Caco-2 (cell line): ENCODE measurements at places on chromosomes 4 and X.
A peak's percentile ranks its signal among the peaks of the same experiment; 100 is the strongest.

DNA sequence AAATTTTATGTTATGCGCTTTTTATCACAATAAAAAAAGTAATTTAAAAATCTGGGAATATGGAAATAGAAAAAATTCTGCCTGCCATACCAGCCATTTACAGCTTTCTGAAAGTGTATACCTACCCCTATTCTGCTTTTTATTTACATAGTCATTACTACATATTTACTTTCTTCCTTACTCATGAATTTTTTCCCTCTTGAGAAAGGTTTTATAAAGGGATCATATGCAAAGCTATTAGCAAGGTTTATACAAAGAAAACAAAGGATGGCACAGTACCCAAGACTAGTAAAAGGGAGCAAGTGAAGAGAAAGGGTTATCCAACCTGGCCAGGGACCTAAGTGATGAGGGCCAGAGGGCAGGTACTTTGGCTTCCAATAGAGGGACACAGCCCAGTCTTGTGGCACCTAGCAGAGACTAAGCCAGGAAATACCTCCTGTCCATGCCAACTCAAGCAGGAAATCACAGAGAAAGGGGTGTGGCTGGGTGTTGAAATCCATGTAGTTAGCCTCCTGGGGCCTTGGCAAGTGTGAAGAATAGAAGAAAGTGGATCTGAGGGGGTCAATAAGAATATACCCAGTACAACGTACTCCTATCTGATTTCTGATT lies 207.3 kb upstream of the VEGFC start:
- no peak for DNase-seq

- no peak for DNase-seq
These were observed 46.1 kb downstream of the SLIT2 start for GRCh38 chr4:20297783-20298182.

DNA sequence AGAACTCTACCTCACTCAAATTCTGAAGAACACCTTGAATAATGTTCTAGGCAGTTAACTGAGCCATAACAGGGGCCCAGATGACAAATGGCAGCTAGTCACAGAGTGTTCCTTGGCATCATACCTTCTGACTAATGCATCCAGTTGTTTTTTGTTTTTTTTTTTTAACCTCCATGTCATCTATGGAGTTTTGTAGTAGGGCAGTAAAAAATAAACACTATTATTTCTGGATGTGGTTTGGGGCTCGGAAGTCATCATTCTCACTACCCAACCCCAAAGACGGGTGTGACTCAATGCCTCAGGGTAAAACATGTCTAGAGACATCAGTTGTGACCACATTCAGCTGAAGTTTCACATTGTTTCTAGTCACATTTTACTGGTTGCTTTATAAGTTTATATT lies 31.2 kb upstream of the MCF2 start:
- DNase-seq, result no peak

DNA sequence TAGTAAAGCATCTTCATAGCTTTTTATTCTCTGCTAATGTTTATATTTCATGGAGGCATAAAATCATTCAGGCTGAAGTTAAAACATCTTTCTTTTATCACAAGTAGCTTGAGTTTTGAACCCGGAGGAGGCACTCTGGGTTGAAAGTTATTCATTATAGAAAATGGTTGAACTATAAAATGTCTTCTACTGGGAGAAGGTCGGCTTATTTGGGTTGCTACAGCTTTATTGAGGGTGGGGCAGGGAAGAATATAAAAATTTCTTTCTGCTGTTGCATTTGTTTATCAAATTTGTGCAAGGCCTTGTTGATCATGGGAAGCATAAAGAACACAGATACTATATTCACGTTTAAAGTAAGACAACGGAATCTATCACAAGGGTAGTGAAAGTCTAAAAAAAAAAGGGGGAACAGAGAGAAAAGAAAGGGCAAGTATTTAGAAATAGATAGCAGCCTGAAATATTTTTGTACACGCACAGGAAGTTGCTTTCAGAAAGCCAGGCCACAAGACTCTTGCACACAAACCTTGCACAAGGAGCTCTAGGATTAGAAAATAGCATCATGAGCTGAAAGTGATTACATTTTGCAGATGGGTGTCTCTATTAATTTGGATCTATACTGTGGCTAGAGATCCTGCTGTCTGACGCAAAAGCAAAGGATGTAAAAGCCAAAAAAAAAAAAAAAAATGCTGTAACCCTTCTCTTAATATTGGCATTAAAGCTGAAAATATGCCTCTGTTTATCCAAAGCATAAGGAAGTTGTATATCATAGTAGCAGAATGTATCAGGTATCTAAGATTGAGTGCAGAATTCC lies 37.2 kb upstream of the FAM9C start:
- DNase-seq, result no peak

DNA sequence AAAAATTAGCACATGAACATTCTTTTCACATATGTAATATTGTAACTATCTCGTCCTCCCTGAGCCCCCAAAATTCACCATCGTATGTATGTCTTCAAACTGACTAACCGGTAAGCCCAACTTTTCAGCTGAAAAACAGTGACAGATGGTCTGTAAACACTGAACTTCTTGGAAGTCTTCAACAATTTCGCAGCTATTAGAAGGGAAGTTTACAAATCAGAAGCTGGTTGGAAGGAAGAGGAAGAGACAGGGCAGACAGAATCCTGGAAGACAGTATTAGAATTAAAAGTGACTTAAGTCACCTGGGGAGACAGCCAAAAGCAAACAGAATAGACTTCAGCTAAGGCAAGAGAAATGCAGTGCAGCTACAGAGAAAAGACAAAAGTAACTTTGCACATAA lies 858.4 kb downstream of the ADGRL3 start:
- no peak for DNase-seq

DNA sequence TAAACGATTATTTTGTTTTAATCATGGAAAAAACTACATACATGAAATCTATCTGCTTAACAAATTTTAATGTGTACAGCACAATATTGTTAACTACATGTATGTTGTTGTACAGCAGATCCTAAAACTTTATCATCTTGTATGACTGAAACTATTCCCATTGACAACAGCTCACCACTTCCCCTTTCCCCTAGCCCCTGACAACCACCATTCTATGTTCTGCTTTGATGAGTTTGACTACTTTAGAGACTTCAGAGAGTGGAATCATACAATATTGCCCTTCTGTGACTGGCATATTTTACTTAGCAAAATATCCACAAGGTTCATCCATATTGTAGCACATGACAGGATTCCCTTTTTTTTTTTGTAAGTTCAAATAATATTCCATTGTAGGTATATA lies 185.9 kb downstream of the CFAP299 start:
- DNase-seq, result no peak

GRCh38 chr4:181127171-181127570 lies 1116.0 kb upstream of the TENM3 start:
- no peak for DNase-seq

DNA sequence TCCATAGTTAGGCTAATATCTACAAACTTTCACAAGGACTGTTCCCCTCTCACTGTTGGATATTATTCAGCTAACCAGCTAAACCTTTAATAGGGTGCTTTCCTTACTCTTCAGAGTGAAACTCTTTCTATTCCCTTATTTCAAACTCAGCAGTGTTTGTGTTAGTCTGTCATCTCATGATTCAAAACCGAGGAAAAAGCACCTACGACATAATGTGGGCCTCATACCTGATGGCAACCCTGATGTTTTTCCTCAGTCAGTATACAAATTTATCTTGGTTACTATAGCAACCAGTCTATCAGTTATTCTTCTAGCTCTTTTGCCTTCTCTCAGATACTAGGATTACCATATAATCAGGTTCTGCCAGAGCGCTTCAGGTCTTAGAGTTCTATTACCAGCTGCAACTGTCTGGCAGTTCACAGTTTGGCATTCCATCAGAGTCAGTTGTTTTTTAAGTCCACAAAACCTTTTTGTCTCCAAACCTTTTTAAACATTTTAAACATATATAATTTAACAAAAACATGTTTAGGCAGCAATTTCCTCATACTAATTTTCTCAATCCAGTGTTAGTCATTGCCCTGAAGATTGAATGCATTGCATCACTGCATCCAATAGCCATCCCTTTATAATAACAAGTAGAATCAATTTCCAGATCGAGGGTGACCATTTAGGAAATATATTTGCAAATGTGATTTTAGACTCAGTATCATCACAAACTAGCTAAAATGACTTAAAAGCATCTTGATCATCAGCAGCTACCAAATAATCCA lies 7.4 kb downstream of the WDR44 start:
- DNase-seq, result no peak

- DNase-seq, result no peak
These were observed 53.6 kb downstream of the BLTP1 start for GRCh38 chr4:122205687-122206086.

DNA sequence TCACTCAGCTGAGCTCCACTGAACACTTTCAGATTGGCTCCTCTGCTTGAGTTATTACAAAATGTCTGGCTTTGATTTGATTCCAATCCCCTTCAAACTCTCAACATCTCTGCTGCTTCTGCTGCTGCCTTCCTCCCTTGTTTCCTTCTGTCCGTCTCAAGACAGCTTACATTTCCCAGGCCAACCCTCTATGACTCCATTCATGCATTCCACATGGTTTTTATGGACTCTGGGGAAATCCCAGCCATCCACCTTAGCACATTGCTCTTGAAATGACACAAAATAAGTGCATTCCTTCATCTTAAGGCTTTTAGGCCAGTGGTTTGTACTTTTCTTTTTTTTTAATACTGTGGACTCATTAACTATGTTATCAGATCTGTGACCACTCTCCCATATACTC lies 68.5 kb upstream of the TMEM164 start:
- DNase-seq, result no peak

- DNase-seq, result no peak
These were observed 1822.2 kb downstream of the STIM2 start for GRCh38 chr4:28682847-28683246.

DNA sequence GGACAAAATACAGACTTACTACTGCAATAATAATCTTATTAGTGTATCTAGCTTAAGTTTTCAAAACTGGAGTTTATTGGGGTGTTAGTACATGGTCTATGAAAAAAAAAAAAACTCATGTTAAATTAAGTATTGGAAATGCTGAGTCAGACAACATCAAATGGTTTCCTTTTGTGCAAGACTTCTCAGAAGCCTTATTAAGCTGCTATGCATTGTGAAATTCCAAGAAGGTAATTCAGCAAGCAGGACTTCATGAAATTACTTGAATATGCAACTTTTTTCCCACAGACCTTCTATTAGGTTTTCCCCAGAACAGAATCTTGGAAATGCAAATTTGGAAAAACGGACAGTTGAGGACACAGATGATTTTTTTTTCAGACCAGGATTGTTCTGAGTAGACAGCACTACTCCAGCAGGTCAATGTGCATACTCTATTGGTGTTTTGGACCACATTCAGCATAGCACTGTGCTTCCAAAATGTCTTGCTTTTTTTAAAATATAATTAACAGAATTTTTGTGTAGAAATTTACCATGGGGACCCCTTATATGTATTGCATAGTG lies 568.8 kb upstream of the TENM3 start:
- DNase-seq, result no peak

DNA sequence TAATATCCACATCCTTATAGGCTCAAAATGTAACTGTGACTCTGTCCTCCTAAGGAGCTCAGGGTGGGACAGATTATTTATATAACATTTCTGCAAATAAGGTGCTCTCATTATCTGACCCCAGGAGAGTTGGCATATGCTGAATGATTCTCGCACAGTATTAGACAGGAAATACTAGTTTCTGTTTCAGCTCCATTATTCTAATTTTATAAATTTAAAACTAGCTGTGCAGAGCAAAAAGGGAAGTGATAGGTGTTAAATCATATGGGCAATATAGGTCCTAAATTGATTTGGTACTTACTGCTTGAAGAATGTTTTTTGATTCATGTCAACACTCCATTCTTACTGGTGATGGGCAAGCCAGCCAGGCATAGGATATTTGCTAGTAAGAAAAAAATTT lies 141.5 kb downstream of the GLRA2 start:
- DNase-seq, result no peak

GRCh38 chr4:119240128-119240527 lies 27.6 kb downstream of the USP53 start:
- DNase-seq, result no peak

DNA sequence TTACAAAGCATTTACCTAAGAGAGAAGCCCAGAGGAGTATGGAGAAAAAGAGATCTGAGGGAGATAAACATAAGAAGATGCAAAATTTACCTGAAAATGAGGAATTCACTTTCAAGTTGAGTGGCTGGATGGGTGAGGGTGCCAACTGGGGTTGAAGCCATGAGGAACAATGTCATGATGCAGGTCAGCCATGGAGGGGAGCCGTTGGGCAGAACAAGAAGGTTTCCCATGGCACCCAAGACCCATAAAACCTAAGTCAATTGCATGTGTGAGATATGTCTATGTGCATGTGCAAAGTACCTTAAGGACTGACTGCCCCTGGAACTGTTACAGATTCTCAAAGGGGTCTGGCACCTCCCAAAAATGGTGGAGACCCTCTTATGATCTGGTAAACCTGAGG lies 46.6 kb upstream of the PRRG1 start:
- DNase-seq, result no peak

DNA sequence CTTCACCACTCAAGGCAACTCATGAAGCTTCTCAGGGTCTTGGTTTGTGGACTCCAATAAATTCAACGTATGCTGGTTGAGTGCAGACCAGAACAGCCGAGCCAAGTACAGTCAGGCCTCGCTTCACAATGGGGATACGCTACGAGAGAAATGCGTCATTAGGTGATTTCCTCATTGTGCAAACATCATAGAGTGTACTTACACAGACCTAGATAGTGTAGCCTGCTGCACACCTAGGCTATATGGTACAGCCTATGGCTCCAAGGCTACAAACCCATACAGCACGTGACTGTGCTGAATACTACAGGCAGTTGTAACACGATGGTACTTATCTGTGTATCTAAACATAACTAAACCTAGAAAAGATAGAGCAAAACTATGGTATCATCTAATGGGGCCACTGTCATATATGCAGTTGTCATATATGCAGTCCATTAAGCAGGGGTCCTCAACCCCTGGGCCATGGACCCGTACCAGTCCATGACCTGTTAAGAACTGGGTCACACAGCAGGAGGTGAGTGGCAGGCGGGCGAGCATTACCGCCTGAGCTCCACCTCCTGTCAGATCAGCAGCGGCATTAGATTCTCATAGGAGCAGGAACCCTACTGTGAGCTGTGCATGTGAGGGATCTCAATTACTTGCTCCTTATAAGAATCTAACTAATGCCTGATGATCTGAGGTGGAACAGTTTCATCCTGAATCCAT lies 31.5 kb downstream of the RTL5 start:
- no peak for DNase-seq

GRCh38 chrX:9885150-9885549 lies 82.0 kb upstream of the CLDN34 start:
- DNase-seq, result peak; percentile 48
